ENCODE measurements at places on chromosomes 3 and 15.

- DNase-seq: no peak
These were observed 18.6 kb downstream of the ZDHHC19 start for GRCh38 chr3:196192524-196193051.

DNA sequence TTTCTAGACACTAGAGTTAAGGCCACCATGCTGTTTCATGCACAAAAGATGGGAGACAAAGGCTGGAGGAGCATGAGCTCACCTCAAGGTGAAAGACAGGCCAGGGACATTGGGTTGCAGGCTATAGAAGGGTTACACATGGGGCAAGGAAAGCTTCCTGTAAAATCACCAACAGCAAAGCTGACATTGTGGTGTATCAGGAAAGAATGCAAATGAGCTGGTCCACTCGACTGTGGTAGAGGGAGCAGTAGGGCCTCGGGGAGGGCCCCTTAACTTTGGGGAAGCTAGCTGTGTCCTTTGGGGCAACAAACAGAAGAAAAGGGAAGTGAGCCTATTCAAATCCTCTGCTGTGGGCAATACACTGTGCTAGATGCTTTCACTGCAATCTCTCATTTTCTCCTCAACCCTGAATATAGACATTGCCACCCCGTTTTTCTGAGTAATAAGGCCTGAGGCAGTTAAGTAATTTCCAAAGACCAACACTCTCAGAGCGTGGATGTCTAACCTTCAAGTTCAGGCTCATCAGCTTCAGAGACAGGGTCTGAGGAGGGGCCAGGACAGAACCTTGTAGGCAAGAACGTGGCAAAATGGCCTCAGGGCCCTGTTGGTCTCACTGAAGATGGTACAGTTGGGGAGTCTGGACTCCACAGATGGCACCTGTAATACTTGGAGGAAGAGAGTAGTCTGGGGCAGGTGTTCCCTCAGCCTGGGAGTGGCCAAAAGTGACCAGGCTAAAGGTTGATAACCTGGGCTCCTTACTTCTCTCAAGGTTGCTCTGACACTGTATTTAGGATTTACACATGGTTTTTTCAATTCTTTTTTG, 24.1 kb downstream of the CX3CR1 start:
- no peak for DNase-seq

- no peak for DNase-seq
These were observed 48.4 kb downstream of the MLH1 start for GRCh38 chr3:37041546-37042195.

DNA sequence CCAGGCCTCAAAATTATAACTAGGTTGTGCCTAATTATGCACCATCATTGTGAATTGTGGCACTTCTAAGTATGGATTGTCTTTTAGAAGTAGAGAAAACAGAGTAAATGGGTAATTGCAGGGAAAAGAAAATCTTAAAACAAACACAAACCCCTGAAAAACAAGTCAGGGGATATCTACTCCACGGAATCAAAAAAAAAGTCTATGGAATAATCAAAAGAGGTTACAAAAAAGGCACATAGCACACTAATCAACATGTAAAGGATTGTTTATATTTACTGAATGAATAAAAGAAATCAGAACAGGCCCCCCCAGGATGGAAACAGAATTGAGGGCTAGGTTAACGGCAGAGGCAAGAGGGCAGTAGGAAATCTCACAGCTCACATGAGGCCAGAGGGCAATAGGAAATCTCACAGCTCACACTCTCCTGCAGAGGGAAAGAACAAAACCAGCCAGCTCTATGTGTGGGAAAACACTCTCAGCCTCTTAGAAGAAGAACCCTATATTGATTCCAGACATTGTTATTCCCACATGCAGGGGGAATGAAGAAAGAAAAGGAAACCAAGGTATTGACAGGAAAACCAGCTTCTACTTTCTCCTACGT, 72.7 kb upstream of the FNDC3B start:
- DNase-seq: no peak

All from RKO (cell line).